ENCODE measurements at places on chromosomes 11 and 22.

- peak; percentile 76 for DNase-seq
Observed at GRCh38 chr11:67408437-67409200, 4.7 kb downstream of the TBC1D10C start.

- DNase-seq = no peak
Observed at GRCh38 chr11:119788911-119789560, 60.0 kb upstream of the NECTIN1 start.

GRCh38 chr11:102322560-102322959 is 5.3 kb downstream of the BIRC3 start:
- peak; percentile 56 for DNase-seq

DNA sequence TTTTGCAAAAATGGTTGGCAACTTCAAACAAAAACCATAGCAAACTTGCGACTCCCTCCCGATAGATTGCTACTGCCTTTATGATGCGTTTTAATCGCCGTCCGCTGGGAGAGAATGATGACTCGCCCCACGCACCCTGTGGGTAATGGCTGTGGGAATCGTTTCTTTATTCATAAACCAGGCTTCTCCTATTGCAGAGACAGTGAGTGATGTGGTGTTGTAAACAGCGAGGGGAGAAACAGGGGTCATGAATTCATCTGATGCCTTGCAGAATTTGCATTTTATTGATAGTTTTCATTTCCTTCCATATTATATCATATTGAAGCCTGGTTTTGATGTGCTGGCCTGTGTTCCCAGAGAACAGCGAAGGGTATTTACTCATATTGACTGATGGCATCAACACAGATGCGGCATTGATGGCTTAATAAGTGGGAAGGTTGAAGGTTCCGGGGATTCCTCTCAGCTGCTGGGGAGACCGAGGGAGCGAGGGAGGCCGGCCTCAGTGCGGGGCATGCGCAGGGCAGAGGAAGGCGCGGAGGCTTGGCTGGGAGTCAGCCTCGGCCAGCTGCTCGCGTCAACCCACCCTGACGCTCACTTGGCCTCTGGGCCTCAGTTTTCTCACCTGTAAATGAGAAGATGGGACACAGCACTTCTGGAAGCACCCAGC is 41.3 kb downstream of the ARHGAP8 start:
- no peak for DNase-seq

GRCh38 chr11:1544536-1544935 is 27.5 kb downstream of the DUSP8 start:
- no peak for DNase-seq

- DNase-seq = peak; percentile 86
Observed at GRCh38 chr11:119168471-119169281, at the start of gene NLRX1. NLRX1 (plus strand) TSS chr11:119168725; CDS start chr11:119171404, 2,679 bp downstream.

DNA sequence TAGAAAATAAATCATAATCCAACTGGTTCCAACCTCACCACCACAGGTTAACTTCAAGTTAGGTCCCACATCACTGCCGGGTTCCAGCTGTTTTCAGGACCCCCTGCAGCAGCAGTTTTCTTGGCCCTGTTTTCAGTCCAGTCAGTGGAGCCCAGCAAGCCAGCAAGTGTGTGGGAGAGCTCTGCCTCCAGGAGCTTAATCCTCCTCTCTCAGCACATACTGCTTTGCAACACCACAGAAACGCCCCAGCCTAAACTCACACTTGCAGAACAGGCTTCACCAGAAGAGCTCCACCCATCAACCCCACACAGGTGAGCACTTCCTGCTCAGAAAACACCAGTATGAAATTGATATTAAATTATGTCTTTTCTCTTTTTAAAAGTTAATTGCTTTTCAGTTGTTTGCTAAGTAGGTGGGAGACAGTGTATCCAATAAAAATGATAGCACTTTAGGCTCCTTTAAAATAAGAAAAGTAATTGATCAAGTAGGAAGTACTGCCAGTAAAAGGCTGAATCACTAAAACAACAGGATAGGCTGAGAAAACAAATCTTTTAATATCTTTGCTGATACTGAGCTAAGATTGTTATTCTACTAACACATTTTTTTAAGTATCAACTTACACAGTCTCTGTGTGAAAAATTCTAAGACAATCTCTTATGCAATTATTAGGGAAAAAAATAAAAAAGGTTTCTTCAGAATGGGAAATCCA is 81.5 kb upstream of the TP53AIP1 start:
- DNase-seq = no peak

All from DND-41 (cell line).